ENCODE measurements at places on chromosomes 1 and 21.

GRCh38 chr1:247373721-247374141 lies 42.1 kb upstream of the ZNF496 start:
- DNase-seq = no peak

DNA sequence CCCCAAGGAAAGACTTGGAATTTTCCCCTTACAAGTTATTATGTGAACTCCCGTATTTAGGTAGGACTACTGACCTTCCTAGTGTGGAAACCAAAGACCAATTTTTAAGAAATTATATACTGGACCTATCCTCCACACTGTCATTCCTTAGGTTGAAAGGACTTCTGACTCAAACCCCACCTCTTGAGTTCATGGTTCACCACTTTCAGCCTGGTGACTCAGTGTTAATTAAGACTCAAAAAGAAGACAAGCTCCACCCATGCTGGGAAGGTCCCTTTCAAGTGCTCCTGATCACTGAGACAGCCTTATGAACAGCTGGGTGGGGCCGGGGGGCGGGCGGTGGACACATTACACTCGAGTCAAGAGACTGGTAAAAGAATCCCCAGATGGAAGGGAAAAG lies 113.2 kb downstream of the LRRC53 start:
- no peak for DNase-seq

DNA sequence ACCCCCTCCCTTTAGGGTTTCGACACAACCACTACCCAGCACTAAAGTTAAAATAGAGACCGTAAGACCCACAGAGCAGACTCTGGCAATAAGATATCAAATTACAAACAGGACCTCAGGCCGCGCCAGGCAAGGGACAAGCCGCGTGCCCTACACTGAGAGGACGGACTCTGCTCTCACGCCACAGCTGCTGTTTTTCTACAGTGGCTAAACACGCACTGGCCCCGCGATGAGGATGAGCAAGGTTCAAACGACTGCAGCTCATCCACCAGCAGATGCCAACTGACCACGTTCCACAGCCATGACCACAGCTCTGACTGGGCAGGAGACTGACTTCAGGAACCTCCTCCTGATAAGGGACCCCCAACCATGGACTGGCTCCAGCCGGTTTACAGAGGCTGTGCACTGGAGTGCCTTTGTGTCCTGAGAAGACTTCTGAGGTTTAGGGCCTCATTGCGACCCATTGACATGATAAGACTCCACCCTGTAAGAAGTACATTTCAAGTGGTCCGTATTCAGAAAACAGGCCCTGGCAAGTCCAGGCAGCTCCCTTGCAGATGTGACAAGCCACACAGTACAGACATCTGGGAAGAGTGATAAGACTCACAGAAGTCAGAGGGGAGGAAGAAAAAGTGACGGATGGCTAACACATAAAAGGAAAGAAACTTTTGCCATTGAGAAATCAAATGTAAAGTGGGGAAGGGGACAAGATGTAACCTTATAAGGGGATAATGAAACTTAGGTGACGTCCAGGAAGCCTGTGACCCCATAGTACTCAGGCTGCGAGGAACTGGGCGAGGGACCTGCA lies 1.5 kb upstream of the KRTAP10-6 start:
- no peak for DNase-seq

GRCh38 chr1:41812051-41812450 lies 106.7 kb downstream of the HIVEP3 start:
- peak; percentile 28 for DNase-seq

GRCh38 chr1:163063143-163063542 lies 6.0 kb upstream of the RGS4 start:
- DNase-seq = no peak

GRCh38 chr1:233359431-233359830 lies 31.9 kb downstream of the MAP3K21 start:
- no peak for DNase-seq

- no peak for DNase-seq
These were observed at the start of gene FAM3B for GRCh38 chr21:41316200-41317062. Gene FAM3B (plus strand): TSS chr21:41316801. CDS start chr21:41316880, 79 bp downstream.

DNA sequence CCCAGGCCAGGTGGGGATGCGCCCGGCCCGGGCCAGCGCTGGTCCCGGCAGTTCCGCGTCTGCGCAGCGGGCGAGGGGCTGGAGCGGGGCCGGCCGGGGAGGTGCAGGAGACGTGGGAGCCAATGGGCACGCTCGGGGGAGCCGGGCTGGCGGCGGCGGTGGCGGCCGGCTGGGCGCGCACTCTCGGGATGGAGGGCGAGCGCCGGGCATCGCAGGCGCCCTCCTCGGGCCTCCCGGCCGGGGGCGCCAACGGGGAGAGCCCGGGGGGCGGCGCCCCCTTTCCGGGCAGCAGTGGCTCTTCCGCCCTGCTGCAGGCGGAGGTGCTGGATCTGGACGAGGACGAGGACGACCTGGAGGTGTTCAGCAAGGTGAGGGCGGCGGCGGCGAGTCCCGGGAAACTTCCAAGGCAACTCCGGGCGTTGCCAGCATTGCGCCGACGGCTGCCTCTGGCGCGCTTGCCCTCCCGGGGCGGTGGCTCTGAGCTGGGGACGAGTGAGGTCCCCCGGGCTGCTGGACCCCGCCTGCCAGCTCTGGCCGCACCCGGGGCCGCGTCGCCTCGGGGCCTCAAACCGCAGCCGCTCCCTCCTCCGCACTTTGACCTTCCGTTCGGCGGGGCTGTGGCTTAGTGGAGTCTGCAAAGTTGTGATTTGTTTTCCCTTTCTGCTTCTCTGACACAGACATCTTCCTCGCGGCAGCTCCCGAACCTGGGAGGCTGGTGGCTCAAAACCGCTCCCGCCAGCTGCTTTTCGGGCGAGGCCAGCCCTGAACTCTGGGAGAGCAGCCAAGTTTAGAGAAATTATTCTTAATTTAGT lies at the start of gene SNX7:
Gene SNX7, plus strand, starts transcription at position 178 of the 812 bp plus-strand sequence. Its CDS starts 11 bp downstream, at position 189.
- peak; percentile 78 for DNase-seq

DNA sequence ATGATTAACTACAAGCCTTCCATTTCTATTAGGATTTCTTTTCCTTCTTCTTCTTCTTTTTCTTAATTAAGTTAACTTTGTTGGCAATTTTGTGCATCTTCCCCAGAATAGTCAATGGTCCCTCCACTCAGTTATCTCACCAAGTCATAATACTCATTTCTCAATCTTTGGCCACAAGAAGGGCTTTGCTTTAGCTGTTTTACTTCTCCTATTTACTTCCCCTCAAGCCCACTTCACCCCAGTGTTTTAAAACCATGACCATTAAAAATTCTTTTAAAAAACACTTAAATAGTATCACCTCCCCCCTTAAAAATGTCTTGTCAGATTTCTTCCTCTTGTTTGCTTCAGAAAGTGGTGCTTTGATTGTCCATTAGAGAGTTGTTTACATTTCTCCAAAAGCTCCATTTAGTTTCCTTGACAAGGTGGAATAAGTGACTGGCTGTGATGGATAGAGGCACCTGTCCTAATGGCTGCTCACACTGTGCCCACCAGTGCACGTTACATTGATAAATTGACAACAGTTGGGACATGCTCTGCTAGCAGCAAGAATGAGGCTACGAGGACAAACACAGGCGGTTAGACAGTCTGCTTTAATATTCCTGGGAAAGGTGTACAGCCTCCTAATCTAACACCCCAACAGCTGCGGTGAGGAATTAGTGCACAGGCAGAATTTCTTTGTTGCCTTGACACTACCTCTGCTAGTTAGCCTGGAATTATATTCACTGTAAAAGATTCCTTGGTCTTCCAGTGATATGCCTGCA lies 354.7 kb downstream of the LMO4 start:
- DNase-seq = no peak

DNA sequence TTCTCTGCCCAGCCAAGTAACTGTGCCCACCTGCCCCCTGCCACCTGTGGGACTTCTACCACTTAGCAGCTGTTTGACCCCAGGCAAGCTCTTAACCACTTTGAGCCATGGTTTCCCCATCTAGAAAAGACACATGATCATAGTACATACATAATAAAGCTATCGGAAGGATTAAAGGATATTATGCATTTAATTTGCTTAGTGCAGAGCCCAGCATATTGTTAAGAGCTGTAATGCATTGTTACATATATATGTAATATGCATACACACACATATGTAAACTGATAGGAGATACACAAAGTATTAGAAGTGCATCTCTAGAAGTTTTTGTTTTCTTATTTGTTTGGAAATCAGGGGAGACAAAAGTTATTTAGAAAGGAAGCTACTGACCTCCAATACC lies 83.5 kb upstream of the ZBTB40 start:
- no peak for DNase-seq

- peak; percentile 30 for DNase-seq
These were observed 20.8 kb upstream of the MACF1 start for GRCh38 chr1:39183503-39184353.

DNA sequence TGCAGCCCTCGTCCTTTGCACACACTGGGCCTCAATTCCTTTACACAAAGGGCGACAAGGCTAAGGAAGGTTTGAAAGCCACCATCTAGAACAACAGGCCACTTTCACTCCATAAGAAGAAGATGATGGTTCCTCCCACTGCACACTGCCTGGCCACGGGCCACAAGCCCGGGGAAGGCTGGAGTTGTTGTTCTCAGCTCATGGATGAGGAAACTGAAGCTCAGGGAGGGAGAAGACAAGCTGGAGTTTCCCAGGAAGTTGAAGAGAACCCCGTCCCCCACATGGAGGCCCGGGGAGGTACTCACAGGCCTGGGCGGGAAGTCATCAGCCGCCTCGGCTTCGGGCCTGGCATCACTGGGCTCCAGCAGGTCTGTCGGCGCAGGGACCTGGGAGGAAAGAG lies 24.6 kb upstream of the DDOST start:
- DNase-seq = no peak

DNA sequence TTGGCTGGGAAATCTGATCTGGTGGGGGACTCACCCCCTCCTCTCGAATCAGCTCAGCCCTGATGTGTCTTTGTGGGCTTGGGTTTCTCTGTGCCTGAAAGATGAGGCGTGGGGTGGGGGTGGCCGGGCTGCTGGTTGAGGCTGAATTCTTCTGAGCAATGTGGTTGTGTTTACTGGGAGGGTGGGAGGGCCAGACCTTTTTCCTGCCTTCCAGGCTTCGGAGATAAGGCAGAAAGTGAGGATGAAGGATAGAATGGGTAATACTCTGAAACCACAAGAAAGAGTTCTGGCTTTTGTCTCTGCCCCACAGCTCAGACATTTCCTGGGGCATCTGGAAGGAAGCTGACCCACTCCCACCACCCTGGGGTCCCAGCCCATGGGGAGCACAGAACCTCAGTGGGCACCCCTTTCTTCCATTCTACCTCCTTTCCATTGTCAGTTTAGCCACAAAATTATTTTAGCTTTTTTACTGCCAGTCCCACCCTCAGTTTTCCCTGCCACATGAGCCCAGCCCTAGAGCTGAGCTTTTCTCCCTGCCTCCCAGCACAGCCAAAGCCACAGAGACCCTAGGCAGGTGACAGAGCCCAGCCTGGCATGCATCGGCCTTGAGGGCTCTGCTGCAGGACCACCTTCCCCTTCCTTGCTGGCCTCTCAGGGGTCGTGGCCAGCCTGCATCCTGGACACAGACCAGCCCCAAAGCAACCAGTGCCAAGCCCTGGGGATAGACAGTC lies 11.2 kb downstream of the ALX3 start:
- no peak for DNase-seq

DNA sequence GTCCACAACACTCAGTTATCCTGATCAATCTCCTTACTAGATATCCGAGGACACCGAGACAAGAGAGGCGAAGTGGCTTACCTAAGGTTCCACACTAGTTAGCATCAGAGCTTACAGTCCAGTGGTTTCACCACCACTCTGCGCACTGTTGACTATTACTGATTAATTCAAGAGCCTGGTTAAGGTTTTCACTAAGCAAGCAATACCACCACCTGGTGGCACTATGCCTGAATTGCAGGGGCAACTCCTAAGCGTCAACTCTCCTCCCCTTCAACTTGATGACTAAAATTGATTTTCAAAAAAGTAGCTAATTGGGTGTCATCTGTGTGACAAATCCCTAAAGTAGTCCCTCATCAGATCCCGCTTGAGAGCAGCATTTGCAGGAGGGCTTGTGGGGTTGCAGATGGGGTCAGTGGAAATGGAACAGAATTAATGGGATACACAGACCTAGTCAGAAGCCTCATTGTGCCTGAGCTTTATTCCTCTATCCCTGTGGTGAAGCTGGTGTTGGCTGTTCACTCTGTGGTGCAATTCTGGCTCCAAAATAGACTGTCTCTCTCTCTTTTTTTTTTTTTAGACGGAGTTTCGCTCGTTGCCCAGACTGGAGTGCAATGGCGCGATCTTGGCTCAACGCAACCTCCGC lies 9.1 kb downstream of the TTC22 start:
- DNase-seq = no peak

DNA sequence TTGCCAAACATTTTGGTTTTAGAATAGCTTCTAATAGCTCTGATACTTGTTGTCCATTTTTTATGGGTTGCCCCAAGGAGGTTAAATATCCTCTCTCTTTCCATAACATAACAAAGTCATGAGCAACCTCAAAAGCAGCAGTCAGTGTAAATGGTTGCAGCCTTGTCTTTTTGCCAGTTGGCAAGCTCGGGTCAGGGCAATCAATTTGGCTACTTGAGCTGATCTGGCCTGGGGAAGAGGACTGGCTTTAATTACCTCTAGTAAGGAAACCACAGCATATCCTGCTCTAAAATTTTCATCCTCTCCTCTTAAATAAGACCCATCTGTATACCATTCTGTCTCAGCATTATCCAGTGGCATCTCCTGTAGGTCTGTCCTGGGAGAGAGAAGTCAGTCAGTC lies 21.2 kb upstream of the FMO4 start:
- DNase-seq = no peak

- no peak for DNase-seq
These were observed 52.3 kb upstream of the POU2F1 start for GRCh38 chr1:167168424-167168823.

- no peak for DNase-seq
These were observed 20.3 kb downstream of the ENO1 start for GRCh38 chr1:8858112-8858668.

DNA sequence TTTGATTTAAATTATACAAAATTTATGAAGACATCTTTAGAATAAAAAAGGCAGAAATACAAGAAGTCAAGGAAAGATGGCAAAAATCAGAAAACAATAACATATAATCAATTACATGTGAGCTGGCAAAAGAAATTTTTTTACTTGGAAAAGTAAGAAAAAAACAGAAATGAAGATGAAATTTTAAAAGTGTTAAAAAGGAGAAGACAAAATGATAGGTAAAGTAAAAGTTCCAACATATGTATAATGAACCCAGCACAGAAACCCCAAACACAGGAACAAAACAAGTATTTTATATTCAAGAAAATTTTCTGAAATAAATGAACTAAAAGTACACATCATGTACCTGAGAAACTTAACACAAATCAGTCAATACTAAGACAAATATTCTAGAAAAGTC lies 63.4 kb downstream of the USP1 start:
- no peak for DNase-seq

DNA sequence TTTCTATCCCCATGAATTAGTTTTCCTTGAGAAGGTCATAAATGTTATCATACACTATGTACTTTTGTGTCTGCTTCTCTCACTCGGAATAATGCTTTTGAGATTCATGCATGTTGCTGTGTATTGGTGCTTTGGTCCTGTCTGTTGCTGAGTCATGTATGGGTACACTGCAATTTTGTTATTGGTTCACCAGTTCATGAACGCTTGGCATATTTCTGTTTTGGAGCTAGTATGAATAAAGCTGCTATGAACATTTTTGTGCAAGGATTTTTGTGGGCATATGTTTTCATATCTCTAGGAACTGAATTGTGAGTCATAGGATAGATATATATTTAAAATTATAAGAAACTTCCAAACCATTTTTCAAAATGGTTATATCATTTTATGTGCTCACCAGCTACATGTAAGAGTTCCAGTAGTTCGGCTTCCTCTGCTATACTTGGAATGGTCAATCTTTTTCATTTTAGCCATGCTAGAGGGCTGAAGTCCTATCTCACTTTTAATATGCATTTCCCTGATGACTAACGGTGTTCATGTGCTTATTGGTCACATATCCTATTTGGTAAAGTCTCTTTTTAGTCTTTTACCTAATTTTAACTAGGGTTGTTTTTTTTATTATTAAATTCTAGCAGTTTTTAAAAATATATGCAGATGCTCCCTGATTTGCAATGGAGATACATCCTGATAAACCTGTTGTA lies 38.2 kb downstream of the ETS2 start:
- no peak for DNase-seq

Data from frontal cortex (tissue), 4 donors.